ENCODE measurements at places on chromosomes 16 and 17.

- DNase-seq = no peak
These were observed 2.1 kb downstream of the KRT33B start for GRCh38 chr17:41367426-41368075.

GRCh38 chr16:19507867-19508266 is 14.0 kb downstream of the GDE1 start:
- DNase-seq = no peak

DNA sequence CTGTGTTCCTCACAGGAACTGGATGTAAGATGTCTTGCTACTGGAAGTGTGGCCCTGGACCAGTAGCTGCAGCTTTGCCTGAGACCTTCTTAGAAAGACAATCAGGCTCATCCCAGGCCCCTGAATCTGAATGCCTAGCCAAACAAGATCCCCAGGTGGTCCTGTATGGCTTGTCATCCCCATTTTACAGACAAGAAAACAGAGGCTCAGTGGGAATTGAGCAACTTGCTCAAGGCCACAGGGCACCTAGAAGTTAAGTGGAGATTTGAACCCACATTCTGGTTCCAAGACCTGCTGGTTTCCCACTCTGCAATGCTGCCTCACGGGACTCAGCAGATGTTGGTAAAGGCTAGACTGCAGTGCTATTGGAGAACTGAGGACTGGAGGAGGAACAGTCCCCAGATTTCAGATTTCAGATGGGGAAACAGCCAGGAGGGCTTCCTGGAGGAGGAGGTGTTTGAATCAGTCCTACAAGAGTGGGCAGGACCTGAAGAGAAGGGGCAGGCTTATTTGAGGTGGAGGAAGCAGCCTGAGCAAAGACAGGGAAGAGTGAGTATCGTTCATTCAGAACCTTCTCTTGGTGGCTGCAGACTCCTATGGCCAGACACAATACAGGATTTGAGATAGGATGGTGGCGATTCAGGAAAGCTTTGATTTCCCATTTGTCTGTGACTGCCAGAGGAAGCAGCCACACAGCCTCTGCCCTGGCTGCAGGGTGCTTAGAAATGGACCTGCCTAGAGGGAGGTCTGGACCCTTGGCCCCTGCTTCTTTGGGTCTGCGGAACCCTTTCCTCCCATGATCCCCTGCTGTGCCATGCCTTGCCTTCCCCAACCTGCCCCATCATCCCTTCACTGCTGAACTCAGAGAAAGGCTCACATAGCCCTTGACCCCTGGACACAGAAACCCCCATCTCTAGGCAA is 233.4 kb upstream of the NLRP1 start:
- DNase-seq = no peak

DNA sequence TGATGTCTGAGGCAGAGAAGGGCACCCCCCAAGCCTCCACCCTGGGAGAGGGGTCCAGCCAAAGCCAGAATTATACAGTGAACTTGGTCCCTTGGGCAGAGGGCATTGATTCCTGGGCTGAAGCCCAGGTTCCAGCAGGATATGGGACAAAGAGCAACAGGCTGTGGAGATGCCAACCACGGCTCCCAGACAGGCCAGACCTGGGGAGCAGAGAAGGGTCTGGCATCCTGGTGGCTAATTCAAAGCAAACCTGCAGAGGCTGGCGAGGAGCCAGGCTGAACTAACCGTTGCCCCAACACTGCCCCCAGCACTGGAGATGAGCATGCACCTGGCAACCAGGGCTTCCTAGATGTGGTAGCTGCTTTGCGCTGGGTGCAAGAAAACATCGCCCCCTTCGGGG is 3.0 kb downstream of the CES3 start:
- no peak for DNase-seq

DNA sequence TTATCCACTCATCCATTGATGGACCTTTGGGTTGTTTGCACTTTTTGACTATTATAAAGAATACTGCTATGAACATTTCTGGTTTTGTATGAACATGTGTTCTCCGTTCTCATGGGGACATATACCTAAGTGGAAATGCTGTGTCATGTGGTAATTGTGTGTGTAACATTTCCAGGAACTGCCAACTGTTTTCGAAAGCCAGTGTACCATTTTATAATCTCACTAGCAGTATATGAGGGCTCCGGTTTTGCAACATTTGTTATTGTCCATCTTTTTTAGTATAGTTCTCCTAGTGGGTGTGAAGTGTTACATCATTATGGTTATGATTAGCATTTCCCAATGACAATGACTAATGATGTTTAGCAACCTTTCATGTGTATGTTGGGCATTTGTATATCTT is 5.1 kb upstream of the TRIM25 start:
- no peak for DNase-seq

- DNase-seq = no peak
These were observed 18.2 kb upstream of the HLF start for GRCh38 chr17:55246583-55246982.

DNA sequence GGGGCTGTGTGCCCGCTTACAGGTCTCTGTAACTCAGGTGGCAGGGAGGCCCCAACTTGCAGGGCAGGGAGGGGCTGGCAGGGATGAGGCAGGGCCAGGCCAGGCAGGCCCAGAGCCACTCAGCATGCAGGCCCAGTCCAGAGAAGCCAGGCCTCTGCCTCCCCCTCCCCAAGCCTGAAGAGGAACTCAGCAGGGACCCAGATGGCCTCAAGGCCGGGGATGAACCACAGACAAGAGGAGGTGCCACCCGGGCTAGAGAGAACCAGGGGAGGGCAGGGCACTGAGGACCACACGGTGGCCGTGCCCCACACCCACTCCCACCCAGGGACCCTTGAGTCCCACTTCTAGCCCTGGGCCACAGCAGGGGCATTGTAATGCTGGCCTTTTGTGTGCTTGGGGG is 29.8 kb upstream of the EIF1 start:
- no peak for DNase-seq

DNA sequence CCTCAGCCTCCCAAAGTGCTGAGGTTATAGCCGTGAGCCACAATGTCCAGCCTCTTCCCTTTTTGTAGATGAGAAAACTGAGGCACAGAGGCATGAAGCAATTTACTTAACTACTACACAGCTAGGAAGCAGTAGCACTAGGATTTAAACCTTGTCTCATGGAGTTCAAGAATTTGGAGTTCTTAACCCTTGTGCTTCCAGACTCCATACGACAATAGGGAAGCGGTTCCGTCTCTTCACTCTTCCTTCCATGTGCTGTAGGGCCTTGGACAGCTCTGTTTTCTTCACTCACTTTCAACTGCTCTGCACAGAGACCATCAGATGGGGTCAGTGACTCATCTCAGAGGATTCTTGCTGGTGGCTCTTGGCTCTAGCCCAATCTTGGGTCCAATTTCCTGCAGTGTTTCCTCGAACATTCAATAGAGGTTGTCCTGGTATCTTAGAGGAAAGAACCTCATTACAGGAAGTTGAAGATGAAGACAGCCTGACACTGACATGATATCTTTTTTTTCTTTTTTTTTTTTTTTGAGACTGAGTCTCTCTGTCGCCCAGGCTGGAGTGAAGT is 19.3 kb downstream of the ITGAL start:
- peak; percentile 82 for DNase-seq

DNA sequence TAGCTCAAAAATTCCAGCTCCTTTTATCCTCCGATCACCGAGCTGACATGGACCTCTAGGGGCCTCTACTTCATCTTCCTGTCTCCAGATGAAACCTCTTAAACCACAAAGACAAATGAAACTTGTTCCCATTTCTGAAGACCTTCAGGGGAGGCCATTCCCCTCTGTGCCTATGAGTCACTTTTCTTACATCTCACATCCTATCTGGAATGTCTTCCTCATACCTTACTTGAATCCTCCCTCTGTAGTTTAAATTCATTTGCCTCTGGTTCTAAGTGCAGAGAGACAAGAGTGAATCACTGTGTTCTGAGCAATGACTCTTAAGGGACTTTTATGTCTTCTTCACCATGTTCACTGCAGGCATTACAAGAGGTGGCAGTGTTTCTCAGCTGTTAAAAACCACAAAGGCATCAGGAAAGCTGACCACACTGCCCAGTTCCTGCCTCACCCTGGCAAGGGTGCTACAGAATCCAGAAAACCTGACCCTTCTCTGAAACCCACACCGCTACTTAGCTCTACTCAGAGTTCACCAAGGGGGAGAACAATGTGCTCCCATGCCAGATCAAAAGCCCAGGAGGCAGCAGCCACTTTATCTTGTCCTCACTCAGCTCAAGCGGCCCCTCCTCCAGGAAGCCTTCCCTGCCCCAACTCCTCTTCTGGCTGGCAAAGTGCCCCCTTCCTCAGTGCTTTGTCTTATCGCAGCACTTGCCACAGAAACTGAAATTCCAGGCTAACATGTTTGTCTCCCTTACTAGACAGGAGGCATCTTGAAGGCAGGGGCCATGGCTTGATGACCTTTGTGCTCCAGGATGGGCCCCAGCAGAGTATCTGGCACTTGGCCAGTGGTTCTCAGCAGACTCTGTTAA is 6.4 kb downstream of the CUEDC1 start:
- peak; percentile 89 for DNase-seq

GRCh38 chr17:77765292-77765691 is 193.2 kb upstream of the TNRC6C start:
- no peak for DNase-seq

DNA sequence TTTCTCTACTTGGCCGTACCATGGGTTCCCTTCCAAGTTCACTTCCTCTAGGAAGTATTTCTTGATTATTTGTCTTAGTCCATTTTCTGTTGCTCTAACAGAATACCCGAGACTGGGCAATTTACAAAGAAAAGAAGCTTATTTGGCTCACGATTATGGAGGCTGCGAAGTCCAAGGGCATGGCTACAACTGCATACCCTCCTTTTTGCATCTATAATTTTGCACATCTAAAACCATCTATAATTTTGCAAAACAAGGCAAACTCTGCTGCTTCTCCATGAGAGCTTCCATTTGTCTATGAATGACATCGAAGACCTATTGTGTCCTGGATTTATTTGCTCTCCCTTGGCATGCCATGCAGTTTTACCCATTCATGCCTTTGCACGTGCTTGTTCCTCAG is 27.6 kb upstream of the RGS9 start:
- no peak for DNase-seq

GRCh38 chr16:78292844-78293380 is 193.5 kb downstream of the WWOX start:
- DNase-seq = no peak

DNA sequence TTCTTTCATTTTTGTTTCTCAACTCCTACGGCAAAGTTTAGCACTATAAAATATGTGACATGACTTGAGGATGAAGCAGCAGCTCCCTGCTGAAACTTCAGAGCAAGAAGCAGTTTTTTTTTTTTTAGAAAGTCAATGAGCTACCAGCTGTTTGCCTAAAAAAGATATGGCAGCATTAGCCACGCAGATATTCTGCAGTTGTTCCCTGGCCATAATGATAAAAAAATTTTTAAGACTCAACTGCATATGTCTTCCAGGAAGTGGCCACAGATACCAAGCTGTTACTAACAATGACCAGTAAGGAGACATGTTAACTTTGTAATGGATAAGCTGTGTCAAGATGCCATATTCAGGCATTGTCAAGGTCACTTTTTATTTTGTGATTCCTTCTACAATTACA is 319.6 kb upstream of the CDH11 start:
- no peak for DNase-seq

DNA sequence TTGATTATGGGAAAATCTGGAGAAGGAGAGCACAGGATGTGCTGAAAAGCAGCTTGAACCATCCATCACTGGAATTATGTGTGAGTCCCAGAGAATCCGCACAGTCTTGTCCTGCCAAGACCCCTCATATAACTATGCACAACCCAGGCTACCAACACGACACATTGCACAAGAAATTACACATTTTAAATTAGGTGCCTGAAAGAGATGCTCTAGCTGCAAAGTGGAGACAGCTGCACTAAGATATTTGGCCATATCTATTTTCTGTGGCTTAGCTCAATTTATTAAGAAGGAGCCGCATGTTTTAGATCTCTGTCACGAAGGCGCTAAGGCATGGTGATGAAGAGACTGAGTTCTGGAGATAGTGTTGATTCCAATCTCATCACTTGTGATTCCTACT is 1308.4 kb downstream of the CDH8 start:
- DNase-seq = no peak

DNA sequence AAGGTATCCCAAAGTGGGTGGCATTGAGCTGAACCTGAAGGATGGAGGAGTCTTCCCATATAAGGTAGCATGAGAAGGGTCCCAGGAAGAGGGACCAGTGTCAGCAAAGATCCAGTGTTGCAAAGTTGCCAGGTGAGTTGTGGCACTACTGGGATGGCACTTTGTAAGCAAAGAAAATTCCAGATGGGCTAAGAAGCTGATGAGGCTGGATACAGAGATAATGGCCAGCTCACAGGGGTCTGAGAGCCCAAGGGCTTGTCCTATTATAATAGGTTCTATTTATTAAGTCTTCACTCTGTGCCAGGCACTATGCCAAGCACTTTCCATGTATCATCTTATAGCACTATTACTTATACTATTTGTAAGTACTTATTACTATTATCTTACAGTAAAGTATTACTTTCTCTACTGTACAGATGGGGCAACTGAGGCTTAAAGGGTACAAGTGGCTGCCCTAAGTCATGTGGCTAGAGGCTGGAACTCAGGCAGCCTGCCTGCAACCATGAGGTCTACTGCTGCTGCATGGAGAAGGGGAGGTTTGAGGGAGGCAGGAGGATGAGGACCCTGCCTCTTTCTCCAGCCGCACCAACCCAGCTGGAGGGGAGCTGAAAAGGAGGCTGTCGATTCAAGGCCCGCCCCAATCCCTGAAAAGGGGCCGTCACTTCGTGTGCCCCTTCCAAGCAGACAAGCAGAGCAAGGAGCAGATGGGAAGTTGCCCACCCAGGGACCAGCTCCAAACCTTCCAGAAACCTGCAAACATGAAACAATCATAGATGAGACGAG is 86.5 kb downstream of the C16orf78 start:
- no peak for DNase-seq

DNA sequence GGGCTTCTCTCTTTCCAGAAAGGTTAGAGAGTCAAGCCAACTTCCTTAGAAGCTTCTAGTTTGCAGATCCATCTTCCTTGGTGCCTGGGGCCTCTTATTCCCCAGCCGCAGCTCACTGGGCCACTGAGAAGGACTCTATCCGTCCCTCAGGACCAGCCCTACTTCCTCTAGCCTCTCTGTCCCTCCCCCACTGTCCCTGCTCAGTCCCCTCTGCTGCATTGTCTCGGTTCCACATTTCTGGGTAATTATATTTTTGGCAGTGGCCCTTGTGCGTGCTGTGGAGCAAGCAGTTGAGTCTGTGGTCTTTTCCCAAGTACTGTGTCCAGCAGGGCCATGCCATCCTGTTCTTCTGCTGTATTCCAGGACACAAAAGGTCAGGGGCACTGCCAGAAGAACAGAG is 17.8 kb downstream of the IRX3 start:
- DNase-seq = no peak

DNA sequence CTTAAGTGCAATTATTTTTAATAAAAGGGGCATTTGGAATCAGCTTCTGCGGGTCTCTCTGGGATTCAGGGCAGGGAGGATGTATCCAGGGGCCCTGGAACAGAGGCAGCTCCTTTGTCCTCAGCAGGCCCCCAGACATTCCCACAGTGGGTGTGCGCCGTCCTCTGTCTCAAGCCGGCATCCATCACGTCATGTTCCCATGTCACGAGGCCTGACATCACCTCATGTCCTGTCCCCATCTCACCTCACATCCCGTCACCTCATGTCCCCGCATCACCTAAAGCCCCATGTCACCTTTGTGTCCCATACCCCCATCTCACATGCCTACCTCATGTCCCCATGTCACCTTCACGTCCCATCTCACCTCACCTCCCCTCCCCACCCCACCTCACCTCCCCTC is 18.5 kb downstream of the GAA start:
- DNase-seq = no peak

GRCh38 chr16:19710191-19710908 is 7.7 kb downstream of the KNOP1 start:
- no peak for DNase-seq
